ENCODE measurements at places on chromosomes 3 and 15. TPM values are rescaled to one million over a fixed set of nuclear protein-coding genes. Genes with fewer than 3 reads are reported as not detected.

Gene PLSCR2
- not detected for total RNA-seq

DNA sequence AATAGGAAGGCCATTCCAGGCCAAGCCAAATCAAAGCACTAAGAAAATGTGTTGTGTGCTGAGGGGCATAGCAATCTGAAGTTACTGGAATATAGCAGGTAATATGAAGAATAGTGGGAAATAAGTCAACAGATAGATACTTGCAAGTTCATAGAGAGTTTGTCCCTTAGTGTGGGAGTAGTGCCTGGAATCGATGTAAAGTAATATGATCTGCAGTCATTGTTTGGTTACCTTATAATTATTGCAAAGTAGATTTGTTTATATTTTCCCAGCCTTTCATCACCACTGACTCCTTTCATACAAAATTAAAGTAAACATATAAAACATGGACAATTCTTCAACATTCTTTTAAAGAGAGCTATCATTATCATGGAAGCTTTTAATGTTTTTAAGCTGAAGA lies 420.9 kb upstream of the NECTIN3 start:
- no peak for DNase-seq

- no peak for DNase-seq
Observed at GRCh38 chr3:197714251-197714650, 22.5 kb downstream of the RUBCN start.

- no peak for DNase-seq
Observed at GRCh38 chr15:92683511-92683834, 27.9 kb upstream of the FAM174B start.

GRCh38 chr3:127487196-127487595 lies 103.3 kb downstream of the TPRA1 start:
- DNase-seq: no peak

All from activated CD4-positive, alpha-beta T cell treated with anti-CD3 and anti-CD28 coated beads, Interleukin-2, amount 10 ng/mL, durations not matched to agents 7 days and 5 days (primary cell).